Ureter (tissue), 1 donor: ENCODE measurements at places on chromosomes 4 and X. TPM values are rescaled to one million over a fixed set of nuclear protein-coding genes. Genes with fewer than 3 reads are reported as not detected.

DNA sequence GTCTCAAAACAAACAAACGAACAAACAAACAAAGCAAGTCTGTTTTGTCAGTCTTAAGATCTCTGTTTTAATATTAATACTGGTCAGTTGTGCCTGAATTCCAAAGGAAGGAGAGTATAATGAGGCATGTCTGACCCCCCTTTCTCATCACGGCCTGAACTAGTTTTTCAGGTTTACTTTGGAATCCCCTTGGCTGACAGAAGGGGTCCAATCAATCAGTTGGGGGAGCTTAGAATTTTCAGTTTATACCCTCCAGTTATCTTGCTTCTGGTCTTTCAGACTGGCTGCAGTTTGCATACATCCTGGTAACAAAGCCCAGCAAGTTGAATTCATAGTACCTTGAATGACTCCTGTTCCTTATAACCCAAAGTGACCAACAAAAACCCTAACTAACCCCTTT, 41.1 kb downstream of the TBC1D9 start:
- no peak for DNase-seq

- DNase-seq: peak; percentile 63
These were observed 25.5 kb downstream of the GPRASP3 start for GRCh38 chrX:102745857-102746584.

RHOXF1 gene
- total RNA-seq: not detected

DNA sequence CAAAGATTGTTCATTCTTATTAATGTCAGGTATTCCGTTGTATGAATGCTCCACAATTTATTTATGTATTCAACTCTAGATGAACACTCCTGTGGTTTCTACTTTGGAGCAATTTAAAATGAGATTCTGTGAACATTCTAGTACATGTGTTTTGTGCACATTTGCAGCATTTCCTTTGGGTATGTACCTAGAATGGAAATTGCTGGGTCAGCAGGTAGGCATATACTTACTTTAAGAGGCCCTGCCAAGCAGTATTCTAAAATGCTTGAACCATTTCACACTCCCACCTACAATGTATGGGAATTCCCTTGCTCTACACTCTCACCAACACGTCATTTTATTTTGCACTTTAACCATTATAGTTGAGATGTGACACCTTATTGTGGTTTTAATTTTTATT, 59.4 kb upstream of the MAGEB2 start:
- DNase-seq: no peak

DNA sequence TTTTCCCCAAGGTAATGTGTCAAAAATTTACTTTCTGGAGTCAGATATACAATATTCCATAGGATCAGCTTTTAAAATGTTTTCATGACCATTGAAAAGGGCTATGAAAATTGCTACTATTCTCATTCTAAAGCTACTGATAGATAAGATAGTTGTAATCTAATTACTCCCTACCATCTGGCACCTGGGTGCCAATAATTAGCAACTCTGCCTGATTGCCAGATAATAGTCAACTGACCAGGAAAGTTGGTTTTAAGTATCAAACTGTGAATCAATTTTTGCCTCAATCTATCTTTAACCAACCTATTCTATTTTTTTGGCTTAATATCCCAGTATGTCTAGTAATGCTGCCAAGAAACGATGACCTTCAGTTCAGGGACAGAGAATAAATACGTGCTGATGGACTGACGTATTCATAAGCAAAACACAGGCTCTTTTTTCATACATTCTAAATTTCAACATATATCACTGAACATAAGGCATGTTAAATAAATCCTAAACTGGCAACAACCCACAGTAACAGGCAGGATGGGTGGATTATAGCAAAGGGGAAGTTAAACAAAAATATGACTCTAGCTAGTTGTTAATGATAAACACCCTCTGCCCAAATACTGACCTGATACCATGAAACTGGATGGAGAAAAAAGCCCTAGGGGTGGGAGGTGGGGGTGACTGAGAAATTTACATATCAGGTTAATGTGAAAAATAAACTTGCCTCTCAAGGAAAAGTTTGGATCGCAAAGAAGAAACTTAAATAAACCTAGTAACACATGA, 18.2 kb downstream of the SH3RF1 start:
- DNase-seq: no peak

GRCh38 chr4:30939069-30939468, 218.9 kb downstream of the PCDH7 start:
- no peak for DNase-seq

- no peak for DNase-seq
These were observed 1416.1 kb downstream of the PCDH7 start for GRCh38 chr4:32136081-32136787.

DNA sequence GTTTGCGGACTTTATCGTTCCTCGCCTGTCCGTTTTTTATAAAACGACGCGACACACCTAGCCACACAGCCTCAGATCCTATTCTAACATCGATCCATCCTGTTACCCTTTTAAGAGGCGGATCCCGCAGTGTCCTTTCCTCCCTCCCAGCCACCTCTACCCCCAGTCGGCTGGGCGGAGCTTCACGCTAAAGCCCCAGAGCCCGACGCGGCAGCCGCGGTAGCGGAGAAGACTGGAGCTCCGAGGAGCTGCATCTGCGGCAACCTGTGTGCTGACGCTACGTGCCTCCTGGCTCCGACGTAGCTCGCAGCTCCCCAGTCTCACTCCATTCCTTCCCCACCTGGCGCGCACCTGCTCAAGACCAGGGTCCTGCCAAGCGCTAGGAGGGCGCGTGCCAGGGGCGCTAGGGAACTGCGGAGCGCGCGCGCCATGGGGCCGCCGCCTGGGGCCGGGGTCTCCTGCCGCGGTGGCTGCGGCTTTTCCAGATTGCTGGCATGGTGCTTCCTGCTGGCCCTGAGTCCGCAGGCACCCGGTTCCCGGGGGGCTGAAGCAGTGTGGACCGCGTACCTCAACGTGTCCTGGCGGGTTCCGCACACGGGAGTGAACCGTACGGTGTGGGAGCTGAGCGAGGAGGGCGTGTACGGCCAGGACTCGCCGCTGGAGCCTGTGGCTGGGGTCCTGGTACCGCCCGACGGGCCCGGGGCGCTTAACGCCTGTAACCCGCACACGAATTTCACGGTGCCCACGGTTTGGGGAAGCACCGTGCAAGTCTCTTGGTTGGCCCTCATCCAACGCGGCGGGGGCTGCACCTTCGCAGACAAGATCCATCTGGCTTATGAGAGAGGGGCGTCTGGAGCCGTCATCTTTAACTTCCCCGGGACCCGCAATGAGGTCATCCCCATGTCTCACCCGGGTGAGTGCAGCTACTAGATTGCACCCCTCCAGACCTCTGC, at the start of gene RNF128:
RNF128 (plus strand) TSS at position 217 of the 953 bp plus-strand sequence; CDS start at position 430, 213 bp downstream.
- DNase-seq: peak; percentile 50

KLHL4 gene
- 0.49 TPM for total RNA-seq

TIMP1 gene
- total RNA-seq: 279 TPM

- DNase-seq: no peak
These were observed 50.0 kb upstream of the SOD3 start for GRCh38 chr4:24745172-24745895.

DNA sequence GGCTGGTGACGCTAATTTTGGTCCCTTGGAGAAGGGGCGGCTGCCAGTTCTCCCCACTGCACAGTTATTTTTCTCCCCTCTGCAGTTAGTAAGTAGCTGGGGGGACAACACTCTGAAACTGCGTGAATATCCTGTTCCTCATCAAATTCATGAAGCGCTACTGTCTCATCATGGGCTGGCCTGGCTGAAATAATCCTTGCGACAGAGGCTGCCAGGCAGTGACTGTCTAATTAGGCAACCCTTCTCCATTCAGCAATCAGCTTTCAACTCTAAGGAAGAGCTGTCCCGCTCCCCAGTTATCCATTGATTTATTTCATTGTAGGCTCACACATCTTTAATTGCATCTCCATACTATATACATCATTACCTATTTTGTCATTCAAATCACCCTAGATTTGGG, 8.2 kb downstream of the SH3TC1 start:
- no peak for DNase-seq

WWC2 gene
- 32.2 TPM for total RNA-seq

DNA sequence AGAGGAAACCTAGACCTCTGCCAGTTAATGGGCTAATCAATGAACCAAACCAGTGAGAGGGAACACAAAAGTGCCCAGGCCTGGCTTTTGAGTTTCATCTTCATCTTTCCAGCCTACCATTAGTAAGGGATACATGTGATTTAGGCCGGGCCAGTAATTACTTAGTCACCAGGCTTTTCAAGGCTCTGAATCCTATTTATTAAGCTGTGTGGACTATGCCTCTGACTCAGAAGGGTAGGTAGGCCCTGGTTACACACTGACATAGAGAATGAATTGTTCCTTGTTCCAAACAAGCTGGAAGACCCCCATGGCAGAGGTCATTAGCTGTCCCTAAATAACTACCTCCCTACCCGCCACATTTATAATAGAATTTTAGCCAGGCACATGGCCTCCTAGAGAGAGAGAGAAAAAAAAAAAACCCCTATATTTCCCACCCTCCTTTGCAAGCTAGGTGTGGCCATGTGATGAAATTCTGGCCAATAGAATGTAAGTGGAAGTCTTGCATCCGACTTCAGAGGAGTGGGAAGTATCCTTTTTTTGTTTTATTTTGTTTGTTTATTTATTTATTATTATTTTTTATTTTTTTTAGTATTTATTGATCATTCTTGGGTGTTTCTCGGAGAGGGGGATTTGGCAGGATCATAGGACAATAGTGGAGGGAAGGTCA, 112.3 kb upstream of the BCOR start:
- DNase-seq: no peak

ZNF827 gene
- total RNA-seq: 59.4 TPM

DNA sequence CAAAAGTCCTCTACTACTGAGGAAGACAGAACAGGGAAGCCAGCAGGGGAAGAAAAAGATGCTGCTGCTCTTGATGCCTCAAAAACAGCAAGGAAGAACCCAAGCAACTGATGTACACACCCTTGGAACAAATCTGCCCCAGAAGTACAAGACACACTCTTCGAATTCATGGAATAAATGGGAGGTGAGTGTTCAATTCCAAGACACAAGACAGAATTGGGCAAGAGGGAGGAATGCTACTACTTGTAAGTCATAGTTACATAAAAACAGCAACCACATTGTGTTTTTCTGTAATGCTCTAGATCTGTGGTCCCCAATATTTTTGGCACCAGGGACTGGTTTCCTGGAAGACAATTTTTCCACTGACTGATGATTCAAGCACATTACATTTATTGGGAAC, 58.0 kb upstream of the H2AZ1 start:
- no peak for DNase-seq

GRCh38 chr4:164959896-164960295, 17.6 kb downstream of the TRIM61 start:
- DNase-seq: no peak

DNA sequence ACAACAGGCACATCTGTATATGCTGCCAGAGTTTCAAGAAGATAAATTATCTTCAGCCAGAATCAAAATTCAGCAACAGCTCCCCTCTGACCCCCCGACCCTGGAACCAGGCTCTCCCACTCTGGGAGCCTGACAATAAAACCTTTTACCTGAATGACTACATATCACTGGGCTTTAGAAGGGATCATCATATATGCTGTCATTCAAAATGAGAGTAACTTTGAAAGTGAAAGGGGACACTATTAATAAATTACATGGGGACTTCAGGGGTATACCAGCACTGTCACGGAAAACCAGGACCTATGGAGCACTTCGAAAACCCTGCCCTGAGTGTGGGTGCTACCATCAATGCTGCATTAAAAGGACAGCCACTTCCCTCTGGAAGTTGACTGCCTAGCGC, 26.2 kb downstream of the TSPAN5 start:
- no peak for DNase-seq

GRCh38 chrX:5976332-5976731, 252.3 kb downstream of the NLGN4X start:
- no peak for DNase-seq

- DNase-seq: no peak
These were observed 26.5 kb downstream of the CD40LG start for GRCh38 chrX:136674270-136674985.

DNA sequence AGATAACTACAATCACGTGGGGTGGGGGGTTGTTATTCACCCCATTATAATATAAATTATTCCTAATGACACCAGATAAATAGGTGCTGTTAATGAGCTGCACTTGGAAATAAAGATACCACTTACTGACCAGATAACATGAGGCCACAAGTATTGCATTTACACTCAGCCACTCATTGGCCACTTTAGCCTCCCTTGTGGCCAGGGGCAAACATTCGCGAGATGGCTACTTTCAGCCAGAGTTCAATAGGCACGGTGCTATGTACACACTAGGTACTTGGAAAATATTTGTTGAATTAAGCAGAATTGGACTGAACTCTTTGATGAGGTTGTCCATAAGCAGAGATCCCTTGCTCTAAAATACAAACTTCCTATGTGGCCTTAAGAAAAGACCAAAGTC, 713.7 kb upstream of the TENM3 start:
- DNase-seq: no peak

DNA sequence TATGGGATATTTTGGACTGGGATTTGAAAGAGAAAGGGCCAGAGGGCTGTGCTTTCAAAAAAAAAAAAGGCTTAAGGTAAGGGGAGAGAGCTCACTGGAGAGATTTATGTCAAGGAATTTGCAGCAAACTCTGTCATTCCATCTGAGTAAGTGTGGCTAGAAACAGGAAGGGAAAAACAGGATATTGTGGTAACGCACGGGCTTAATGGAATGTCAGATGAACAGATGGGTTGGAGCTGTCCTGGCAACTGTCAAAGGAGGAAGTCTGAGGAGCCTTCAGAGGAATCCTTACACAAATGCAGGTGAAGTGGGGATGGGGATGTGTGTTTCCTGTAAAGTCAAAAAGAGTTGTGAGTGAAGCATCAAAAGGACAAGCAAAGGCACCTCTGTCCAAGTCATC, 15.1 kb upstream of the NKX3-2 start:
- DNase-seq: no peak

DNA sequence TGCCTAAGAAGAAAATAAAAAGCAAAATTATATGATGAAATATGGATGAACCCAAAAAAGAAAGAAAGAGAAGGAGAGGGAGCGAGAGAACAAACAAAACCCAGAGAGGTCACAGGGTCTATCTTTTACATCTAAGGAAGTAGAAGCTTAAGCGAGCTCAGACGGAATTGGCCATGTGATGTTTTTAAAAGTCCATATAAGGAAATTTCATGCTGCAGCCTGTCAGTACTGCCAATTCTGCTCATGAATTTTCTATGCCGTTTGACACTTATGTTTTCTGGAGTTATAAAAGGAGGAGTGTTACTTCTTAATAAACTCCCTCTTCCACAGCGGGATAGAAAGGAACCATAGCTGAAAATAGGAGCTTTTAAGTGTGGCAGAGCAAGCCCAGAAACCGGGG, 32.9 kb upstream of the DCX start:
- no peak for DNase-seq

GRCh38 chrX:153551135-153551534, 33.7 kb downstream of the ATP2B3 start:
- DNase-seq: no peak

DNA sequence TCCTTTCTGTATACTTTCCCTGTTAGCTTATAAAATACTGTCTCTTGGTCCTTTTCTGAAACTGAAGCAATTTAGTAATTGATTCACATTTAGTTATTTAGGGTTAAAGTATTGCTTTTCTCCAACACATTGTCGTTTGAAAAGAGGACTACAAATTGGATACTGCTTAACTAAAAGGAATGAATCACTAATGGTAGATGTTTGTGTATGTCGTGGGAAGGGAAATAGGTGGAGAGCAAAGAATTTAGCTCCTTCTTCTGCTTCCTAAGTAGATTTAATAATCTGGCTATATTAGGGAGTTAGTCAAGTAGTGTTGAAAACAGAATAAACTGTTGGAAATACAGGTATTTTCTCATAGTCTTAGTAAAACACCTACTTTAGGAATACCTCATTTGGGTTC, 27.9 kb downstream of the SLAIN2 start:
- DNase-seq: no peak

GRCh38 chrX:14359727-14360126, 169.6 kb upstream of the GLRA2 start:
- DNase-seq: no peak

- DNase-seq: no peak
These were observed 421.5 kb upstream of the EPHA5 start for GRCh38 chr4:66091786-66092185.
